ENCODE measurements at places on chromosomes 13 and 19.

DNA sequence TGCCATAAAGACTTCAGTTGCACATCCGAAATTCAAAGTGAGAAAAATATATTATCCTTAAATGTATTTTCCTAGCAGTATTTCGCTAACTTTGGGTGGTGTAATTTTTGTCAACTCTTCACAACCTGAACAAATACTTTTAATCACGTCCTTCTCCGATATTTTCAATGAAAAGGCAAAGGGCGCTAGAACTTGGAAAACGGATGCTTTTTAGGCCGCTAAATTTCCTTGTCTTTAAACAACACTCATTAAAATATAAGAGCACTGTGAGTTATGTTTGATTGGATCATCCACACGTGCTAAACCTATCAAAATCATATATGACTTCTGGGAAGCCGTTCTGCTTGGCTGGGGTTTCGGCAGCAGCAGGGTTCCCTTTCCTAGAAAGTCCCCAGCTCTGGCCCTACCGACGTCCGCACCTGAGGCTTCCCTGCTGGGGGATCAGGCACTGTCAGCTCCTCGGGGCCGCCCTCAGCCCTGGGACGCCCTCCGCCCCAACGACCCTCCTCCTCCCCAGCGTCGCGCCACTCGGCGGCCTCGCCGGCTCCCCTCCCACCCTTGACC, 462 bp upstream of the MPHOSPH8 start:
- no peak for DNase-seq

GRCh38 chr13:109592770-109593169, 193.6 kb downstream of the IRS2 start:
- no peak for DNase-seq

DNA sequence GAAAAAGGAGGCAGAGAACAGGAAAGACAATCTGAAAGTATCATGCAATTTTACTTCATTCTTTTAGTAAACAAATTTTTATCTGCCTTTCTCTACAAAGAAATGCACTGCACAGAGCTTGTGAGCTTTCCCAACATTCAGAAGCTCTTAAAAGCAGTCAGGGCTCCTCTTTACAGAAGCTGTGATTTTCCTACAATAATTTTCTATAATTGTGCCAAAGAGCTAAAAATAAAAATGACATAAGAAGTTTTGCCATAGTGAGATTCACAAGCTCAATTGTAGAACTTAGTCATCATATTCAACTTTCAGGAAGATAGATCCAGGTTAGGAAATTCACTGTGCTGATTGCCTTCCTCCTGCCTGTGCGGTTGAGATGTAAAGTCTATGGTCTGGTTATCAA, 341.4 kb downstream of the PCDH9 start:
- DNase-seq, result no peak

DNA sequence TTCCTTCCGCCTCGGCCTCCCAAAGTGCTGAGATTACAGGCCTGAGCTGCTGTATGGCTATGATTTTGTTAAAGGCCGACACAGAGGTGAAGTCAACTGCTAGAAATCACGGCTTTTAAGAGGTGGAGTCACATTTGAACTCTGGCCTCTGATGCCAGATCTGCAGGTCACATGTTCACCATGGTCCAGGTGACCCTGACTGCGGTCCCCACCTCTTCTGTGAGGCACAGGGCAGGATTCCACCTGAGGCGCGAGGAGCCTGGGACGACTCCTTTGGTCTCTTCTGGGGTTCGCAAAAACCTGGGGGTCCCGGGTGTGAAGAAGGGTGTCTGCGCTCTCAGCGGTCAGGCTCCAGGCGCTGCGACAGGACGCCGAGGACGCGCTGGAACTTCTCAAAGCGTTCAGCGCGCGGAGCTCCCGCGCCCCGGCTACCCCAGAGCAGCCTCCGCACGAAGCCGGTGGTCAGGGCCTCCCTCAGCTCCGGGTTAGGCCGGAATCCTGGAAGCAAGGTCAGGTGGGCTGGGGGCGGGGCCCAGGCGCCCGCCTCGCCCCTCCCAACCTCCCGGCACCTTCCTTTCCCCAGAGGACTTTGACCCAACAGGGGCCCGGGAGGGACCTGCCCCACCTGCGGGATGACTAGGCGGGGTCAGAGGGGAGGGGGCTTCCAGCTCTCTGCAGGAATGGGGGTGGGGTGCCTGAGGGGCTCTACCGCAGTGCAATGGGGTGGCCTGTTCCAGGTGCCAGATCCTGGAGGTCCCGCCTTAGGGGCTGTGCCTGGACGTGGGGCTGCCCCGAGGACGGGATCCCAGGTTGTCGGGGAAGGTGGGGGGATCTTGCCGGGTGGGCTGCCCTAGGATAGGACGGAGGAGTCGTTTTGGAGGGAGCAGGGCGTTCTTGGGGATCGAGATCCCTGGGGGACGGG, 13.0 kb downstream of the TRIP10 start:
- DNase-seq, result no peak

GRCh38 chr13:76472916-76473315, 413.3 kb downstream of the KCTD12 start:
- DNase-seq, result no peak

- DNase-seq, result peak; percentile 86
These were observed 1.6 kb downstream of the IGFLR1 start for GRCh38 chr19:35740423-35741202.

GRCh38 chr19:6906559-6907060, 19.2 kb downstream of the ADGRE1 start:
- no peak for DNase-seq

Measured in stimulated activated CD4-positive, alpha-beta T cell treated with anti-CD3 and anti-CD28 coated beads, Interleukin-1b, Interleukin-23, amount 100 ng/mL, for 1 hour (primary cell).